ENCODE measurements at places on chromosomes 2 and 18.

DNA sequence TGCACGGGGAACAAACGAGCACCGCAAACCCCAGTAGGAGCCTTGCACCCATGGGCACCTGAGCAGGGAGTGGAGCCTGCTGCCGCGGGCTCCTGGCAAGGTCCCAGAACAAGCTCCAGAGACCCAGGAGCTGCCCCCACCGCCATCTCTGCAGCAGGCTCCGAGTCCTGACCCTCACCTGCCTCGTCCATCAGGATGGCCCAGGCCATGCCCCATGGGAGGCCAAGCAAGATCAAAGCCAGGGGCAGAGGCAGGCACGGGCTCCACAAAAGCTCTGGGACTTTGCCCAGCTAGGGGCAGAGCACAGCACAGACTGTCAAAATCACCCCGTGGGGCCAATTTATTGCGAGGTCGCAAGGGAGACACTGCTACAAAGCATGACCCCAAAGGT is 43.6 kb downstream of the GPC1 start:
- DNase-seq = no peak

GRCh38 chr2:95232232-95232631 is 24.9 kb downstream of the ZNF892 start:
- no peak for DNase-seq

GRCh38 chr2:19728125-19728524 is 173.7 kb downstream of the TTC32 start:
- no peak for DNase-seq

GRCh38 chr2:20120569-20121416 is 69.4 kb upstream of the LAPTM4A start:
- DNase-seq = no peak

GRCh38 chr2:120881981-120882788 is 146.5 kb downstream of the GLI2 start:
- no peak for DNase-seq

DNA sequence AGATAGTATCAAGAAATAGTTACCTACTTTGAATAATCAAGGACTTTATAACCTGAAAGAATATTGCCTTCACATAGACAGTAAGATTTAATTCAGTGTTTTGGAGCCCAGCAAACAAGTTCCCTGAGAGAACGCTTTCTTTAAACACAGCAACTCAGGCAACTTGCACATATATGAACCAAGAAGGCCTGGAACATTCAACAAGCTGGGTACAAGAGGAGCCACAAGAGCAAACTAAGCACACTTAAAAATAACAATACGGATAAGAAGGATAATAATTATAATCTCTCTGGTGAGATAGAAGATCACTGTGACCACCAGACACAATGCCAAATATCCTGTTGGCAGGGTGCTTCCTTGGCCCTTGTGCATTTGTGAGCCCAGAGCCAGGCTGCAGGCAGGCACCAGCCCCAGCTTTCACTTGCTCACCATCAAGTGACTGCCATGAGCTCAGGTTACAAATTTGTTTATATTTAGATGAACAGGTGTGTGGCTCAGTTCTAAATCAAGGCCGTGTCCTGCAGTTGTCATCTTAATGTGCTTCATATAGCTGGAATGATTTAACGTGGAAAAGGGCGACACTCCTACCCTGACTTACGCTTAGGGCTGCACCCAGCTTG is 446.6 kb downstream of the IRS1 start:
- DNase-seq = no peak

DNA sequence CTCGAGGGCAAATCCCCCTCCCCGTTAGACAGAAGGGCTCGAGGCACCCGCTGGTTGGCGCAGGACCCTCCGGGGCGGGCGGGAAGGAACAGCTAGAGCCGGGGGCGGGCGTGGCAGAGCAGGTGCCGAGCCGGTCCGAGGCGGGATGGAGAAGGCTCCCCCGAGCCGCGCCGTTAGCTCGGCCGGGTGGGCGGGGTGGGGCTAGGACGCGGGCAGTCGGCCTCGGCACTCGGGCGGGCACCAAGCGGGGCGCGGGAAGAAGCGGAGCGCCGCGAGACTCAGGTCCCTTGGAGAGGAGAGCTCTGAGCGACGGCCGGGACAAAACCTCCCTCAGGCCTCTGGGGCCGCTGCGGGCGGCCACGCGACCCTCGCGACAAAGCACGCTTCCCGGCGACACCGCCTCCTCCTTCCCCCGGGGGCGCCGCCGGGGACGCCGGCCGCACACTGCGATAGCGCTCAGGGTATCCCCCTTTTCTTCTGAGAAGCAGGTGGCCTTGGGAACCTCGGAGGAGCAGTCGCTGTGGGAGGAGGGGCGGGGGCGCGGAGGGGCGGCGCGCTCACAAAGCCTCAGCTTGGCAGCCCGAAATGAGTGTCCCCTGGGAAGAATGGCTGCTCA is 721 bp downstream of the FHOD3 start:
- DNase-seq = no peak

DNA sequence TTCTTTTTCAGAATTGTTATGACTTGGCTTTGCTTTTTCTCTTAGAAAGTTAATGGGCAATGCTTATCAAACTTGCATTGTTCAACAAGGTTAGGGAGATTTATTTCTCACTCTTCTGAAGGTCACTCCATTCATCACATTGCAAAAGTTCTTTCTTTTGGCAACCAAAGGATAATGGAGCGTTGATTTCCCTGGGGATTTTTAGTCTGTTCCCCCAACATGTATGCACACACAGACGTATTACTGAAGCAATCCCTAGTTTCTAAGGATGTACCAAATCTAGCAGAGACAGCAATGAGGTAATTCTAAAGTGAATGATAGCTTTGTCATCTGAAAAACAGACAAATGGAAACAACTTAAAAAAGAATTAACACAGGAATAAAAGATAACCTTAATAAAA is 349.1 kb downstream of the NYAP2 start:
- DNase-seq = no peak

- DNase-seq = no peak
These were observed 102.1 kb downstream of the PXDN start for GRCh38 chr2:1642066-1642861.

GRCh38 chr2:157743051-157743450 is 114.4 kb upstream of the ACVR1C start:
- no peak for DNase-seq

Data from hippocampal formation (tissue), 2 donors.